Mesothelial cell of epicardium (in vitro differentiated cells): ENCODE measurements at places on chromosomes 7 and 10.

- DNase-seq, result no peak
These were observed 123.9 kb upstream of the FZD1 start for GRCh38 chr7:91140286-91140685.

GRCh38 chr10:104026762-104027161 lies 58.9 kb downstream of the COL17A1 start:
- no peak for DNase-seq

DNA sequence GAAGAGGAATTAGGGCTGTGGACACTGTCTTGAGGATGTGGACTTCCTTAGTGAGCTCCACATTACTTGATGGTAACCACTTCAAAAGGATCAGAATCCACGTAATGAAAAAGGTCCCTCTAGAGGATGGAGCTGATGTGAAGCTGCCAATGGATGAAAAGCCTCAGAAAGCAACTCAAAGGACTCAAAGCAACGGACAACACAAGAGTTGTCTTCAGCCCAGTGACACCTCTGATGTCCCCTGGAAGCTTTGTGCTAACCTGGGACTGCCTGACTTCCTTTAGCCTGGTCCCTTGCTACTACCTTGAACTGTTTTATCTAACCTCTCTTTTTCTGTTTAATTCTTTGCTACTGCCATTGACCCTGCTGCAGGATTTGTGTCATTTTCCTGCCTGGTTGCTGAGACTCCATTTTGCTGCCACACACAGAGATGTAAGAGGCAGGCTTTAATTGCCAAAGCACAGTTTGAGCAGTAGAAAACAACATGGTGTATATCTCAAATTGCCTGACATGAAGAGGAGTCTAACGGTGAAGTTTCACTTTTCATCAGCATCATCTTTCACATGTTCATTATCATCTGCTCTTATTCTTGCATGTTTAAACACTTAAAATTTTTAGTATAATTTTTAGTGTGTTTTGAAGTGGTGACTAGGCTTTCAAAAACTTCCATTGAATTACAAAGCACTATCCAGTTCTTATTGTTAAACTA lies 11.1 kb upstream of the SGCE start:
- no peak for DNase-seq

DNA sequence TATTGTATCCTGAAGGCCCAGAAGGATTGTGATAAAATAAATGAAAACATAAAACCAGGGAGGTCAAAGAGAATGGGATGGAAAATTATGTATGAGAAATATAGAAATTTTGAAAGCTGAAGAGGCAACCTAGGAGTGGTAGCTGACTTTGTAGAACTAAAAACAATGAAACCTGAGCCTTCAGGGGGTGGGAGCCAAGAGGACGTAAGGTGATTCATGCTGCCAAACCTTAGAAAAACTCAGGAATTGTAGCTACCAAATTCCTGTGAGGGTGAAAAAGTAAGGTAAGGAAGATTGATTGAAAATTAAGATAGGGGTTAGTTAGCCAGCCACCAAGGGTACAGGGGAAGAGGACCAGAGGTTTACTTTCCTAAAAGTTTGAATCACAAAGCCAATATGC lies 213.2 kb downstream of the KCND2 start:
- DNase-seq, result no peak

DNA sequence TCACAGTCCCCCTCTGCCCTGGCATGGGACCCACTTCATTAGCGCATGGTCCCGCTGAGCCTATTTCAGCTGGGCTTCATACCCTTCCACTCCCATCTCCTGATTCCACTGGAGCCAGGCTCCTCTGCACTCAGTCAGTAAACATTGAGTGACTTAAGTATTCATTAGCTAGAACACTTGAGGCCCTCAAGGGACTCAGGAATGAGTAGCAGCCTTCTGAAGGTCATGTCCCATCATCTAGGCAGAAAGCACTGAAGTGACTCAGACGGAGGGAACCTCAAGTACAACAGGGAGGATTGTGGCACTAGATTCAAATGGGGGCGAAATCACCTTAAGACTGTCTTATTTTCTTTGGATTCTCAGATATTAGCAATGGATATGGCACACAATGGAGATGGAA lies 186.6 kb upstream of the INHBA start:
- DNase-seq, result no peak

DNA sequence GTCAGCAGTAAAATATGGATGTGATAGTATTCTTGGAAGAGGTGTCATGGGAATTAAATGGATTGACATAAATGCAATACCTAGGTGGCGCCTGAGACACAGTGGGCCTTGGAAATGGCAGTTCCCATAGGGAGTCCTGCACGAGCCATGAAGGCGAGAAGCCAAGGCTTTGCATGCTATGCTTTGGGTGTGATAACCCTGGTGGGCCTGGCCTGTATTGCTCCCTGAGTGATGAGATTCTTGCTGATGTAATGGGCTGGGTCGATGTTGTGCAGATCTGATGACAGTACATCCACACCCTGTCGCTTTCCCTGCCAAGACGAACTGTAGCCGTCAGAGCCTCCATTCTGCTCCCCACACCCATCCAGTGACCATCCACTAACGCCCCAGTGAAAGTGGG lies 46.4 kb downstream of the CREB5 start:
- no peak for DNase-seq

DNA sequence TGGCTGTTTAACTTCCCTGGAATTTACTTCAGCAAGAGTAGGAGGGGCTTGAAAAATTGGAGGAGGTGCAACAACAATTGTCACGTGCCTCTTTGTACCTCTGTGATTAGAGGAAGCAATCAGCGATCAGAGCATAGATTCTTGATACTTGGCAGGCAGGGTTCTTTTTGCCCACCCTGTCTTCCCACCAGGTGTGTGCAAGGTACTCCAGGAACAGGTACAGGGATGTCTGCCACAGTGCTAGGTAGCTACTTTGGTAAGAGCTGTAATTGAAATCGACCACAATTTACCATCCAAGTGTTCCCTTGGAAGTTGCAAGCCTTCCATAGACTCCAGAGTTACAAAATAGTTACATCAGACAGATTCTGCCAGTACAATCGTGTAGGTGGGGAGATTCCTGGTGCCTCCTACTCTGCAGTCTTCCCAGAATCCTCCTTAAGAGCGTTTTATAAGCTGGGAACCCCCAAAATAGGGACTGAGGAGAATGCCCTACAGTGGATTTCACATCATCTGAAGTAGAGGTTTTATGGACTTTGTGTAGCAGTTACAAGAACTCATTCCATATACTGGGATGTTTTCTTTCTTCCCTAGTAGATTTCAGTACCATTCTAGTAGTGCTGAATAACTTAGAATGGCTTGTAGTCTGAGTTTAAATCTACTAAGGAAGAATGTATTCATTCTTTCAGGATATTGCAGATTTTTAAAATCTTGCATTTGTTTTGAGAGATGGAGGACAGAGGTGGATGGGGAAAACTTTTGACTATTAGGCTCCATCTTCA lies 101.9 kb downstream of the EXOC4 start:
- no peak for DNase-seq

DNA sequence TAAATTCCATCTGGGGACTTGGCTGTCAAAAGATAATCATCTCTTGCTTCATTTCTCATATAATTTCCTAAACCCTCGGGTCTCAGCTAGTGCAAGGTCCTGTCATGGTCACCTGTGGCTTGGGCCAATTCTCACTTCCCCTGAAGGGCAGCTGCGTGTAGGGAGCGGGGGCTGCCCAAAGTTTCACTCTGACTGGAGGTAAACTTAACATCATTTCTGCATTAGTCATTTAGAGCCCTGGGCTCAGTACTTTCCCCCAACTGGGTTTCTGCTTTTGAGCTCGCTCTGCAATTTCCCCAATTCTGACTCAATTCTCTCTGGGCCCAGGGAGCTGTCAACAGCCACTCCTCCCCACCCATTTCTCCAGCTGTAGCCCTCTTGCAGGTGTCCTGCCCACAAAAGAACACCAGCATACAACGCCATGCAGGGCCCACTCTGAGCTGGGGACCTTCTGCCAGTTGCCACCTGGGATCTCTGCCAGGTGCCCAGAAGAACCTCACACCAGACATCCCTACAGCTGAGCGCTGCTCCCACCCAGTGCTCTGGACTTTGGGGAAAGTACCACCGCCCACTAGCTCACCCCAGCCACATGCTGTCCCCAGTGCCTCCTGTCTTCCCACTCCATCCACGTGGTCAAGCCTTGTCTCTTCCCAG lies 37.9 kb downstream of the VOPP1 start:
- no peak for DNase-seq

- DNase-seq, result no peak
These were observed 22.0 kb upstream of the CTTNBP2 start for GRCh38 chr7:117895276-117895675.

- DNase-seq, result no peak
These were observed 71.2 kb downstream of the ALOX5 start for GRCh38 chr10:45444976-45445898.

- no peak for DNase-seq
These were observed 60.8 kb upstream of the ITGA8 start for GRCh38 chr10:15780353-15781135.

DNA sequence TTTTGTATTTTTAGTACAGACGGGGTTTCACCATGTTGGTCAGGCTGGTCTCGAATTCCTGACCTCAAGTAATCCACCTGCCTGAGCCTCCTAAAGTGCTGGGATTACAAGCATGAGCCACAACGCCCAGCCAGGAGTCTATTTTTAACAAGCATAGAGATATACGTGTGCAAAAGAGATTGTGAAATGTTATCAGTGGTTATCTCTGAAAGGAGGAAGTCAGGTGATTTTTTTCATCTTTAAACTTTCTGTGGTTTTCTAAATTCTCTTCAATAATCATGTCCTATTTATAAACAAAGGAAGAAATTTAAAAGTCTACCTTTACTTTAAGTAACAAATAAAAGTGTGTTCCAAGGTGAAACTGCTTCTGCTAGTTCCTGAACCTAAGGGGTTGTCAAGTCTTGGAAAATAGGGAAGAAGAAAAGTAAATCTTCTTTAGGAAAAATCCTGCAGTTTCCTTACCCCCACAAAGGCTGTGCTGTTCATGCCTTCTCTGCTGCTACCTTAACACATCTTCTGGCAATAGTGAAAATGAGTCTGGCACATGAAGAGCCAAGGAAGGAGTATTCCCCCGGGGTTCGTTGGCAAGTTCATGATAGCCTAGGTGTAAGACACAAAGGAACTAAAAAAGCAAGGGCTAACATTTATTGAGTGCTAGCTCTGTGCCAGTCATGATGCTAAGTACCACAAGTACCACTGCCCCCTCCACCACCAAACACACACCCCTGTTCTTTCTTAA lies 51.1 kb downstream of the CYP26A1 start:
- no peak for DNase-seq

GRCh38 chr7:104640506-104640905 lies 312.1 kb downstream of the LHFPL3 start:
- no peak for DNase-seq

- DNase-seq, result no peak
These were observed 252.5 kb downstream of the TNS3 start for GRCh38 chr7:47329320-47329926.

DNA sequence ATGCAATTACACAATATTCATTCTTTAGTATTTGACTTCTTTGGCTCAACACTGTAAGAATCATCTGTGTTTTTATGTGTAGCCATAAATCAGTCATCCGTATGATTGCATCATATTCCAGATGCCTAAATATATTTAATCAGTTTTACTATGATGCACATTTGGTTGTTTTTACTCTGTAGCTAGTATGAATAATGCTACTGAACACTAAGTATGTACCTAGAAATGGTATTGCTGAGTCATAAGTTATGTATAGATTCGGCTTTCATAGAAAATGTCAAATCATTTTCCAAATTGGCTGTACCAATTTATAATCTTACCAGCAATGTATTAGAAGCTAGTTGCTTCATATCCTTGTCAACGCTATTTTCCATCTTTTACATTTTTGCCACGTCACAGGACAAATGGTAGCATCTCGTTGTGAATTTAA lies 197.3 kb upstream of the PLXNA4 start:
- DNase-seq, result no peak

DNA sequence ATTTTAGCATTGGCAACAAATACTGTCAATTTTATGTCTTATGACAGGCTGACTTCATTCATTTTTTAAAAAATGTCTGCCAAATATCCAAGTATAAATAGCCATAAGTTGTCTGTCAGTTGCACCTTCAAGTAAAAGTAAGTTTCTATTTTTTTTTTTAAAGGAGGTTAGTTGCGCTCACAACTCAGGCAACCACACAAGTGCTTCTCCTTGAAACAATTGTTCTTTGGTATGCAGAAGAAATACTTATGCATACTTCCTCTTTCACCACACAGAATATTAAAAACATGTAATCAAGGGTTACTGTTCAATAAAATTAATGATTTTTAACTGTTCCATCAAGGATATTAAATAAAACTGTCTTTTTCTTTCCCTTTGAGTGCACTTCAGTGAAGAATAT lies 97.9 kb downstream of the RTKN2 start:
- no peak for DNase-seq

DNA sequence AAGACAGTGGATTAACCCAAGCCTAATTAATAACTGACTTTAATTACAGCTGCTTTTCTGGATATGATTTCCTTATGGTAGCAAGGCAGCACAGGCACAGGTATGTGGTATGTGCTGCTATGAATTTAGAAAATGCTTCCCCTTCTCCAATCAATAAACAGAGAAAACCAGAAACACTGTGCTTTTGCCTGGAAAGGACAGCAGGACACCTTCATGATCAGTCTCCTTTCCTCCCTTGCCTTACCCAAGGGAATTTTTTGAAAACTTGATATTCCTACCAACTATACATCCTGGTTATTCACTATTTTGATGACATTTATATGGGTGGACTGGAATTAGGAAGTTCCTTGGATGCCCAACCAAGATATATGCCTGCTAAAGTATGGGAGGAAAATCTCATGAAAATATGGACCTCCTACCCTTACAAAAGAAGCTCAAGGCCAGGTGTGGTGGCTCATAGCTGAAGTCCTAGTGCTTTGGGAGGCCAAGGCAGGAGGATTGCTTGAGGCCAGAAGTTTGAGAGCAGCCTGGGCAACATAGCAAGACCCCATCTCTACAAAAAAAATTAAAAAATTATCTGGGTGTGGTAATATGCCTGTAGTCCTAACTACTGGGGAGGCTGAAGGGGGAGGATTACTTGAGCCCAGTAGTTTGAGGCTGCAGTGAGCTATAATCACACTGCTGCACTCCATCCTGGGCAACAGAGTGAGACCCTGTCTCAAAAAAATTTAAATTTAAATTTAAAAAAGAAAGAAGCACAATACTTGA lies 106.3 kb upstream of the WAC start:
- no peak for DNase-seq

- no peak for DNase-seq
These were observed 60.2 kb downstream of the MPP7 start for GRCh38 chr10:28242555-28243204.

DNA sequence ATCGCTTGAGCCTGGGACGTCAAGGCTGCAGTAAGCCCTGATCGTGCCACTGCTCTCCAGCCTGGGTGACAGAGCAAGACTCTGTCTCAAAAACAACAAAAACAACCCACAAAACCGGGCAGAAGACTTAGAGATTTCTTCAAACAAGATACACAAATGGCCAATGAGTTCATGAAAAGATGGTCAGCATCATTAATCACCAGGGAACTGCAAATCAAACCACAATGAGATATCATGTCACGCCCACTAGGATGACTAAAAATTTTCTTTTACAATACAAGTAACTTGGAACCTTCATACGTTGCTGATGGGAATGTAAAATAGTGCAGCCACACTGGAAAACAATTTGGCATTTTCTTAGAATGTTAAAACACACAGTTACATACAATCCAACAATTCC lies 77.3 kb upstream of the GRID1 start:
- DNase-seq, result no peak

- DNase-seq, result no peak
These were observed 5.0 kb upstream of the CALML5 start for GRCh38 chr10:5504146-5505072.

GRCh38 chr10:7788639-7789286 lies 786 bp downstream of the ATP5F1C start:
- no peak for DNase-seq

- no peak for DNase-seq
These were observed 1.3 kb upstream of the CALCR start for GRCh38 chr7:93575555-93576399.

GRCh38 chr10:101263150-101263752 lies 34.0 kb upstream of the LBX1 start:
- DNase-seq, result no peak
